ENCODE measurements at places on chromosomes 2 and 18.

GRCh38 chr2:54332386-54332785 lies 76.4 kb upstream of the TSPYL6 start:
- H3K36me3 ChIP-seq: no peaks in the 10 kb centered on the region
- no peak overlapping the region for H3K4me3 ChIP-seq
- peaks cover 15% of the 10 kb centered on the region for H3K4me1 ChIP-seq
- DNase-seq: no peak
- no peak overlapping the region for H3K27ac ChIP-seq
- H3K27me3 ChIP-seq: no peaks in the 10 kb centered on the region

DNA sequence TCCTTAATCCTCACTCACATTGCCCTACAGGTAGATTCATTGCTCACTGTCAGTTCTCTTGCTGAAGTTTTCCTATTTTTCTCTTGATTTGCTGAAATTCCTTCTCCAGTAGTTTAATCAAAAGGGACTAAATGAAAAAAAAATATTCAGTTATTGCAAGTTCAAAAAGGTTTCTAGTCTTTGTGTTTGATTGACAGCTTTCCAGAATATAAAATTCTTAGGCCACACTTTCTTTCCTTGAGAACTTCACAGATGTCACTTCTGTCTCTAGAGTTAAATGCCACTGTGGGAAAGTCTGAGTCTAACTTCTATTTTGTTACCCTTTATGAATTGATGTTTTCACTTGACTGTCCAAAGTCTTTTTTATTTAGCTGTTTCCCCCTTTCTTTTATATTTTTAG lies 25.7 kb downstream of the RRM2 start:
- H3K27me3 ChIP-seq: no peaks in the 10 kb centered on the region
- H3K36me3 ChIP-seq: no peaks in the 10 kb centered on the region
- no peak overlapping the region for H3K4me3 ChIP-seq
- H3K4me1 ChIP-seq: peaks cover 10% of the 10 kb centered on the region

DNA sequence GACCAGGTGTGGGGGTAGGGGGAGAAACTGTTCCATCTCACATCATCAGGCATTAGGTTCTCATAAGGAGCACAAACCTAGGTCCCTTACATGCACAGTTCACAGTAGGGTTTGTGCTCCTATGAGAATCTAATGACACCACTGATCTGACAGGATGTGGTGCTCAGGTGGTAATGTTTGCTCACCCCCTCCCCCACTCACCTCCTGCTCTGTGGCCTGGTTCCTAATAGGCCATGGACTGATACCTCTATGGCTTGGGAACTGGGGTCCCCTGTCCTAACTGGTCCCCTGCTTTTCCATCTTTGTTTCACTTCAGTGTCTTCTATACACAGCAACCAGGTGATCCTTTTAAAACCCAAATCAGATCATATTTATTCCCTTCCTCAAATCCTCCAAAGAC lies 267.8 kb downstream of the TNS1 start:
- H3K4me3 ChIP-seq: no peak overlapping the region
- DNase-seq: no peak
- H3K27me3 ChIP-seq: no peaks in the 10 kb centered on the region
- no peak overlapping the region for H3K27ac ChIP-seq

DNA sequence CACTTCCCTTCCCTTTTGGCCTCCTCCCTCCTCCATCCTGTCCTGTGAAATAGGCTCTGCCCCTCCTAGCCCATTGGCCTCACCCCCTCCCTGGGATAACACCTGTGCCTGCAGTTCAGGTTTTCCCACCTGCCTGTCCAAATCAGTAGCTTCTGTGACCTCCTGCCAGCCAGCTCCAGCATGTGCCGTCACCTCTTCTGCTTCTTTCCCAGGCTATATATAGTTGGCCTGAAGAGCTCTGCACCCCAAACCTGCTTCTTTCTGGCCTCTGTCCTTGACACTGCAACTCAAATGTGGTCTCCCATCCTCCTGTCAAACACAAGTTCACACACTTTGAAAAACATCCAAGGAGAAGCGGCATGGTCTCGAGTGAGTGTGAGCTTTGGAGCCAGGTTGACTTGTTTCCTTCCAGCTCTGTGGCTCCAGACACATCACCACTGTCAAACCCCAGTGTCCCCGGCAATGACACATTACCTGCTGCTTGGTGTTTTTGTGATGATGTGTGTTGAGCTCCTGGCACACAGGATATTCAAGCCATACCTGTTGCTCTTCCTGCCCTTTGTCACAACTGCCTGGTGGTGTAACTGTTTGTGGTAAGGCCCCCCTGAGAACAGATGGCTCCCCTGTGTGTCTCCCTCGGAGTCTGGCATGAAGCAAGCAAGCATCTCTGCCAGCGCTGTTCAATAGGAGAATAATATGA lies 143.6 kb upstream of the DAPL1 start:
- no peaks in the 10 kb centered on the region for H3K27me3 ChIP-seq
- H3K27ac ChIP-seq: no peak overlapping the region
- H3K4me1 ChIP-seq: no peaks in the 10 kb centered on the region
- no peak for DNase-seq
- H3K4me3 ChIP-seq: no peak overlapping the region

DNA sequence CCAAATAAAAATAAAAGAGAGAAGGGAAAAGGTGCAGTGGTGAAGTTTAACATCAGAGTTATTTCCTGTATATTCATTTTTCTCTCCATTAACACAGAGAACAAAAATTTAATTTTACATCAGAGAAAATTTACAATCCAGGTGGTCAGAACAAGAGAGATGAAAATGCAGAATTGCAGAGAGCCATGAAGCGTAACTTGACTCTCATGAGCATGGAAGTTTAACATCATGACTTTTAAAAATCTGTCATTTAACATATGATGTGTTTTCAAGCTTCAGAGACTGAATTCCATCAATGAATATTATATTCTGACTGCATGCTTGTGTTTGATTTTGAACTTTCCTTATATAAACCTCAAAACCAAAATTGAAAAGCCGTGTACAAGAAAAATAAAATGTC lies 79.3 kb upstream of the ZNF397 start:
- H3K27ac ChIP-seq: no peak overlapping the region
- H3K27me3 ChIP-seq: peaks cover 5% of the 10 kb centered on the region
- no peak for DNase-seq
- no peak overlapping the region for H3K4me3 ChIP-seq
- peaks cover 11% of the 10 kb centered on the region for H3K4me1 ChIP-seq

DNA sequence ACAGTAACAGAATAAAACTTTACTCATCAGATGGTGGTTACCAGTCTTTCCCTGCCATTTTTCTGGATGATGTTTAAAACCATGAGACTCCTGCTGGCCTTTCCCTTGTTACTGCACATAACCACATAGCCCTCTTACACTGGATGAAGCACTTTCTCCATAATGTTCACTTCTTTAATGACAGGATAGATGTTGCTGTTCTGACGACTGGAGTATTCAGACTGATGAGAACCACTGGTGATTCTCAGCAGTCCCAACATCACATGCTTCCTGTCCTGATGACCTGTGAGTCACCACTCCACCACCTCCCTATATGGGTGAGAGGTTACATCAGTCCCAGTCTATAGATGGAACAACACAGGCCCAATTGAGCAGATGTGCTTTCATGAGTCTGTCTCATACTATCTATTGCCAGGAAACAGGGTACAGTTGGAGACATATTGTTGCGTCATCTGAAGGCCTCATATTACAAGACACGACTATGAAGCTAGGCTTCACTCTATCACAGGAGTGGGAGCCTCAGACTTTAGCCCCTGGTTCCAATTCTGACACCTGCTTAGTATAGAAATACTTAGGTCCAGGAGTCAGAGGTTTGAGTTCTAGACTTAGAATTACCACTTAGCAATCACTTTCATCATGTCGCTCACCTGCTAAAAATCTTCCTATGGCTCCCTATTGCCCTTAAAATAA lies 145.7 kb upstream of the KLF7 start:
- no peak overlapping the region for H3K4me3 ChIP-seq
- no peaks in the 10 kb centered on the region for H3K36me3 ChIP-seq
- H3K4me1 ChIP-seq: peaks cover 8% of the 10 kb centered on the region
- H3K27ac ChIP-seq: no peak overlapping the region

- no peaks in the 10 kb centered on the region for H3K27me3 ChIP-seq
- H3K4me3 ChIP-seq: no peak overlapping the region
Observed at GRCh38 chr2:56107502-56108220, 76.1 kb upstream of the CCDC85A start.

DNA sequence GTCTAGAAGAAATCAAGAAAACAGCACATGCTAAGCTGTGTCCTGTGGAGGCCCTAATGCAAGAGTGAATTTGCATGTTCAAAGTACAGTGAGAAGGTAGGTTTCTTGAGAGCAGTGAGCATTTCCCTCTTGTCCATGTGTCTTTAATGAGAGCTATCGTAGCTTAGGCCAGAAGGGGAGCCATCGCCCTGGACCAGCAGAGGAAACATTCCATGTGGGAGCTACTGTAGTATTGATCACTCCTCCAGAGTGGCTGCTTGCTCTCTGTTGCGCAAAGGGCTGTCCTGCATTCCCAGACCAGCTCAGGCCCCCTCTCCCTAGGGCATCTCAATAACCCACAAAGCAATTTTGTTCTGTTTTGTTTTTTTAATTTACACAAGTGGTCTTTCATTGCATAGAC lies 950.1 kb downstream of the CNTNAP5 start:
- H3K36me3 ChIP-seq: no peaks in the 10 kb centered on the region
- H3K4me1 ChIP-seq: no peaks in the 10 kb centered on the region
- H3K4me3 ChIP-seq: no peak overlapping the region
- DNase-seq: no peak

- H3K27ac ChIP-seq: no peak overlapping the region
- H3K36me3 ChIP-seq: no peaks in the 10 kb centered on the region
- no peak for DNase-seq
- no peaks in the 10 kb centered on the region for H3K4me1 ChIP-seq
- H3K27me3 ChIP-seq: no peaks in the 10 kb centered on the region
- no peak overlapping the region for H3K4me3 ChIP-seq
Observed at GRCh38 chr2:156164091-156164720, 168.3 kb downstream of the NR4A2 start.

GRCh38 chr2:238975408-238975807 lies 127.5 kb downstream of the TWIST2 start:
- DNase-seq: no peak
- H3K27me3 ChIP-seq: peaks cover 4% of the 10 kb centered on the region
- no peaks in the 10 kb centered on the region for H3K36me3 ChIP-seq
- H3K27ac ChIP-seq: no peak overlapping the region
- no peak overlapping the region for H3K4me3 ChIP-seq

DNA sequence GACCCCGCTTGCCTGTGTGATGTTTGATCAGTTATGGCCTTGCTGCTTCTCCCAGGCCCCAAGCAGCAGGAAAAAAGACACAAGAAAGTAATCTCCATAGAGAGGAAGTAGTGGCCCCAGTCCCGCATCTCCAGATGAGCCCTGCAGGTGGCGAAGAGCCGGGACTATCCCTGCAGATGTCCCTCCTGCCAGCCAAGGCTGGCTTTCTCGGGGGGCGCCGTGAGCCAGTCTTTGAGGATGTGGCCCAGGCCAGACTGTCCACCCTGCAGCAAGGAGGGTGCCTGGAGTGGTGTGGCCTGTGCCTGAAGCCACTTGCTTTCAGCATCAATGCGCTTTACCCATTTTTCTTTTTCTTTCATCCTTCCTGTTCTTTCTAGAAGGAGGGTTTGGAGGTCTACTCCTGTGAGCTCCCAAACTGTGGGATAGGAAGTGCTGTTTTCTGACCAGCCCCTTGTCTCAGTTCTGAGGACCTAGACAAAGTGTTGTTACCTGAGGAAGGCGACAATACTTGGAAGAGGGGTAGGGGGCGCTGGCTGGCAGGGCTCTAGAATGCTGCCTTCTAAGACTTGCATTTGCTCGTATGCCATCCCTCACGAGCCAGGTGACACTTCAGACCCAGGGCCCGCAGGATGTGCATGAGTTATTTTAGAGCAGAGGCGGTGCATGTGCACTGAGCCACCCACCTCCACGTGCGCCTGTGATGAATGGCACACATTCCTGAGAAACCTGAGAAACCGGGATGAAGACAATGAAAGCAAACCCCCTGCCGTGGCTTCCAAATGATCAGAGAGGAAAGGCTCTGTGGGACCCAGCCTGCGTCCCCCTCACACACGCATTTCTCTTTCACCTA lies 255.8 kb downstream of the FBXO15 start:
- no peaks in the 10 kb centered on the region for H3K36me3 ChIP-seq
- no peak for DNase-seq
- H3K4me1 ChIP-seq: no peaks in the 10 kb centered on the region
- H3K27me3 ChIP-seq: peaks cover 6% of the 10 kb centered on the region
- no peak overlapping the region for H3K27ac ChIP-seq
- no peak overlapping the region for H3K4me3 ChIP-seq

DNA sequence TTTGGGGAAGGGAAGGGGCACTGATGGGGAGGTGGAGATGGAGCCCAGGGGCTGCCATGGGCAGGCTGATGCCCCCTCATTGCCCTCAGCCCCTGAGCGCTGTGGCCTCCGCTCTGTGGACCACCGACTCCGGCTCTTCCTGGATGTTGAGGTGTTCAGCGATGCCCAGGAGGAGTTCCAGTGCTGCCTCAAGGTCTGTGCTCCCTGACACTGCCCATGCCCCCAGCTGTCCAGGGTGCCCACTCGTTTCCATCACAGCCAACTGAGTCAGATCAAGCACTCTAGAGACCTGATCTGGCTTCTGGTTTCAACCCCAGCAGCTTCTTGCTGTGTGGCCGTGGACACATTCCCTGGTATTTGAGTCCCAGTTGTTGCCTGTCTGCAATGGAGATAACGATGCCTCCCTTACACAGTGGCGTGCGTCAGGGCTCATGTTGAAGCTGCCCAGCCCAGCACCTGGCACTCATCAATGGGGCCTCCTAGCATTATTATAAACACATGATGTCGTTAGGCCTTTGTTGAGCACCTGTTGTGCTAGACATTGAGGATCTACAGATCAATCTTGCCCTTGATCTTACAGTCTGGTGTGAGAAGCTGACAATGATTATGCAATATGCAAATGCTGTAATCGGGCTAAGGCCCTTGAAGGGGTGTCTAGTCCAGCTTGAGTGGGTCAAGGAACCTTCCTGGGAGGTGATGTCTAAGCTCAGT lies 14.4 kb downstream of the STK11IP start:
- H3K27ac ChIP-seq: no peak overlapping the region
- peaks cover 51% of the 10 kb centered on the region for H3K36me3 ChIP-seq
- no peaks in the 10 kb centered on the region for H3K27me3 ChIP-seq
- H3K4me1 ChIP-seq: peaks cover 12% of the 10 kb centered on the region

DNA sequence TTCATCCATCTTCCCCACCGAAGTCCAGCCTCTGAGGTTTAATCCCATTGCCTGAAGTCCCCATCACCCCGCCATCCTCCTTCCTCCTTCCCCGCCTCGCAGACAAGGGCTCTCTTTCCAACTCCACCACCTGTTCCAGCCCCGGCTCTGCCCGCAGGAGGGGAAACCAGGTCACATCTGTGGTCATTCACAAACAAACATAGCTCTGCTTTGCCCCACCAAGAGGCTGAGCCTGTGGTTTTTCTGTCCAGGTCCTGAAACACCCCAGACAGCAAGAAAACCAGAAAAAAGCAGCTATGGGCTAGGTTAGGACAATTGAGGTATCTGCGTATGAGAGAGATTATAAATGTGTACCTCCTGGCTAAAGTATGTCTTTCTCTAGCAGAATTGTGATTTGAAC lies 144.7 kb downstream of the GLI2 start:
- no peak overlapping the region for H3K4me3 ChIP-seq
- no peaks in the 10 kb centered on the region for H3K27me3 ChIP-seq
- no peaks in the 10 kb centered on the region for H3K4me1 ChIP-seq
- no peaks in the 10 kb centered on the region for H3K36me3 ChIP-seq

All from T-cell (primary cell).